ENCODE measurements at places on chromosomes 5 and 9. TPM values are rescaled to one million over a fixed set of nuclear protein-coding genes. Genes with fewer than 3 reads are reported as not detected.

LCN15 gene
- not detected for total RNA-seq

HRH2 gene
- 2.5 TPM for total RNA-seq

SIT1 gene
- total RNA-seq, result 0.83 TPM

ZDHHC11B gene
- total RNA-seq, result 11.7 TPM

DNA sequence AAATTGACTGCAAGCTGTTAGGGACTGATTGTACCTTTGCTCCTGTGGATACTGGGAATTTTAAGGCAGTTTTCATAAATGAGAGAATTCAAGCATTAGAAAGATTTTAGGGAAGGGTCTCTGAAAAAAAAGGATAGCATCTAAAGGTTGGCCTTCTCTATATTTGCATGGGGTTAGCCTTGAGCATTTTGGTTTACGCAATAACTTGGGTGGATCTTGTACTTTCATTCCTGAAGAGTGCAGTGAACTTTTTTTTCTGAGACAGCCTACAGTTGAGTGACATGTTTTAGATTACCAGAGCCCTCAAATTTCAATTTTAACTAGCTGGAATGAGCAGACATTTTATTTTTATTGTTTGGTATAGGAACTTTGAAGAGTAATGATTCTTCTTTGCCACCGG, 91.6 kb upstream of the NR3C1 start:
- peaks cover 20% of the 10 kb centered on the region for H3K4me1 ChIP-seq
- no peak overlapping the region for H3K27ac ChIP-seq
- no peak for DNase-seq
- no peaks in the 10 kb centered on the region for H3K27me3 ChIP-seq

- no peaks in the 10 kb centered on the region for H3K27me3 ChIP-seq
- H3K36me3 ChIP-seq, result no peaks in the 10 kb centered on the region
- H3K4me1 ChIP-seq, result peaks cover 4% of the 10 kb centered on the region
- H3K4me3 ChIP-seq, result no peak overlapping the region
- no peak overlapping the region for H3K27ac ChIP-seq
- DNase-seq, result no peak
Measured at GRCh38 chr9:14768405-14769229, 46.1 kb upstream of the CER1 start.

DNA sequence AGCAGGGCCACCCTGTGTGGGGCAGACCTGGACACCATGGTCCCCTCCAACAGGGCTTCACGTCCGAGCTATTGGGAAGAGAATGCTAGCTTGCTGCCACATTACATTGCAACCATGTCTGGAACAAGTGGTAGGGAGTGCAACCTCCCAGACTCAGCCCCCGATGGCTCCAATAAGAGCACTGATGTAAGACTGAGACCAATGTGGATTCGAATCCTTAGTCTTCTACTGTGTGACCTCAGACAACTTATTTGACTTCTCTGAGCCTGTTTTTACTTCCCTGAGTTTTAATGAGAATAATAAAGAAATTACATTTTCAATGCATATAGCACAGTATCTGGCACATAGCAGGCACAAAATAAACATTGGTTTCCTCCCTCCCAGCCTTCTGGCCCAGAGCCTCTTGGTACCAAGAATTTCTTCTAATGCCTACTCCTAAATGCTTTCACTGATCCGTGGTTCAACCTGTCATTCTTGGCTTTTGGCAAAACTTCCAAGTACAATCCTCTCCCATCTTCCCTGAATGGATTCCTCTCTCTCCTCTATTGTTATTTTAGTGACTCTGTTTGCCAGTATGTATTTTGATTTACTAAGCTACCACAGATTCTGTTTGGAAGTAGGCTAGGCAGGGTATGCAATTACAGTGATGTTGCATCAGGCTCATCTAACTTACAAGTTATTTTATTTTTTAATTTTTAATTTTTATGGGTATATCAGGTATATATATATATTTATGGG, 34.6 kb upstream of the COL15A1 start:
- H3K36me3 ChIP-seq, result no peaks in the 10 kb centered on the region
- no peak overlapping the region for H3K4me3 ChIP-seq
- peaks cover 37% of the 10 kb centered on the region for H3K4me1 ChIP-seq
- no peaks in the 10 kb centered on the region for H3K27me3 ChIP-seq
- no peak for DNase-seq

Data from esophagus muscularis mucosa (tissue), 4 donors.